Left cardiac atrium (tissue), 4 donors: ENCODE measurements at places on chromosomes 4 and X.

DNA sequence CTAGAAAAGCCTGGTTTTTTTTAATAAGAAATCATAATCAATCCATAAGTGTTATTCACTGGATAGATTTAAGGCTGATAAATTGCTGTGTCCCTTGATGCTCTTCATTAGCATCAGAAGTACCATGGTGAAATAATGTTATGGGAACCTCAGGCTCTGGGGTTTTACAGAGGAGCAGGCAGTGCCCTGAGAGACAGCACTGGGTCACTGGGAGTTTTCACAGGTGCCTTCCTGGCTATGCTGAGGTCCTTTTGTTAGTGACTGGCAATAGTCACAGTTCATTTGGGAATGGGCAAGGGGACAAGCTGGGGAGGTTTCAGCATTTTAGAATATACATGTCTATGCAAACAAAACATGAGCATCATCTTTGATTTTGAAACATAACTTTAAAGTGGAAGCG, 38.6 kb downstream of the ANK2 start:
- DNase-seq = no peak

DNA sequence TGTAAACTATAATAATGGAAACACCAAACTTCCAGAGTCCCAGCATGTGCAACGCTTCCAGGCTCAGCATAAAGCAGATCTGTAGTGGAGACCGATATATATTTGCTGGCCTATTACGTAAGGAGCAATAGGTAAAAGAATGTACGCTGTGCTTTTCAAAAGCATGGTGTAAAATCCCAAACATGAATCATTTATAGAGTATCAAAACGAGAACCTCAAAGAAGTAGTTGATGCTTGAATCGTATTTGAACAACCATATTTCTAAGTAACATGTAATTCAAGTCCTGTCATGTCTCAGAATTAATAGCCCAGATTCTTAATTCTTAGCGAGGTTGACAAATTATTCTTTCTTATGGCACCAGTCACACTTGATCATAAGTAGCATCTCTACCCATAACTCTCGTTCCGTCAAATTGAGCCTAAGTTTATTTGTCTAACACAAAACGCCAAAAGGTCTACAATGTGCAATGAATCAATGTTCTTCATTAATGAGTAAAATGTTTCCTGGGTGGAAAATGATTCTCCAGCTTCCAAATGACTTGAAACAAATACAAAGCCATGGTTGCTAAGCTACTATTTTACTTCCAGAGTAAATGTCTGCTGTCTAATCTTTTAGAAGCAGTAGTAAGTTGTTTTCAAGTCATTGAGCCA, 811.5 kb upstream of the FRG1 start:
- DNase-seq = no peak

- DNase-seq = no peak
Measured at GRCh38 chrX:13903405-13903804, 86.5 kb upstream of the GPM6B start.

- no peak for DNase-seq
Measured at GRCh38 chr4:165905405-165906027, 32.5 kb downstream of the TLL1 start.

DNA sequence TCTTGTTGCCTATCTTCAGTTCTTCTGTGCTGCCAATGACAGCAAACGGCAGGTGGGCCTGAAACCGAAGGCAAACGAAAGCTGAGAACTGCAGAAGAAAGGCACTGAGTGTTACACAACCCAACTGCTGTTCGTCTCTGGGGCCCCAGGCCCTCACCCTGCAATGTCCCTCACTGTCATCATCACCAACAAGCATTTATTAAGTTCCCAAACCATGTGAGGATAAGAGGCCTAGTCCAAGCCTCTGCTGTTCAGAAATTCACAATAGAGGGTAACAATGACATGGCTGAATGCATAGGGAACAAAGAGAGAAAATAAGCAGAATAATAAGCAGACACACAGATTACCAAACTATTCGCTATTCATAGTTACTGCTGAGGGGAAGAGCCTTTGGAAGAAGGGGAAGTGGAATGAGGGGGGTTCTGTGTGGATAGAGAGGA, 34.5 kb upstream of the NKRF start:
- no peak for DNase-seq

- no peak for DNase-seq
Measured at GRCh38 chrX:115138040-115138439, 51.2 kb upstream of the RBMXL3 start.

DNA sequence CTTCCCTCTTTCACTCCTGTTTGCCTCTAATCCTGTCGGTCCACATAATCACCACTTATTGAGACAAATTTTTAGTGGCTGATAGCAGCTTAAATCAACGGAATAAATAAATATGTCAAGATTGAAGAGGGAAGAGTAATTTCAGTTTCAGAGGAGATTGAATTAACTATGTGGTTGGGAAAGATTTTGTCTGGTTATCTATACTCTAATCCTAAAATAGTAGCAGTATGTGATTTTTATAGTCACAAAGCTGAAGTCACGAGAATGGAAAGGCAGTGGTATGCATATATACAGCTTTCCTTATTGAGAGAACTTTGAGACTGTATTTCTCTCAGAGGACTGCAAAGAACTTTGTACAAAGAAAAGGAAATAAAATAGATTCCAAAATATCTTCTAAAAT, 493.3 kb downstream of the FAT4 start:
- no peak for DNase-seq

DNA sequence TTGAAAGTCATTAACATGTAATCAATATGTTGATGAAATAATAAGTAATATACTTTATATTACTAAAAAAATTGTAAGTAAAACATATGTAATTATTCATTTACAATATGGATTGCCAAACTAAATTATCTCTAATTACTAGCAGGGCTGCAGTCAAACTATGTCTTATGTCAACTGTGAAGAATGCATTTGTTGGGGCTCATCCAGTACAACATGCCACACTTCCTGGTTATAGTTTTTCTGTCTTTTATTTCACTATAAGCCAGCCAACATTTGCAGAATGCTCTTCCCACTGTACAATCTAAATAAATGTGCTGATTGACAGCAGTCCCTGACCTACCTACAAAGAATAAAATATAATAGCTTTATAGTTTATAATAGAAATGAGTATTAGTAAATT, 975.4 kb upstream of the NDST4 start:
- no peak for DNase-seq

GRCh38 chr4:128831531-128832242, 22.2 kb downstream of the JADE1 start:
- DNase-seq = no peak

GRCh38 chr4:18033111-18034085, 11.8 kb upstream of the LCORL start:
- no peak for DNase-seq

DNA sequence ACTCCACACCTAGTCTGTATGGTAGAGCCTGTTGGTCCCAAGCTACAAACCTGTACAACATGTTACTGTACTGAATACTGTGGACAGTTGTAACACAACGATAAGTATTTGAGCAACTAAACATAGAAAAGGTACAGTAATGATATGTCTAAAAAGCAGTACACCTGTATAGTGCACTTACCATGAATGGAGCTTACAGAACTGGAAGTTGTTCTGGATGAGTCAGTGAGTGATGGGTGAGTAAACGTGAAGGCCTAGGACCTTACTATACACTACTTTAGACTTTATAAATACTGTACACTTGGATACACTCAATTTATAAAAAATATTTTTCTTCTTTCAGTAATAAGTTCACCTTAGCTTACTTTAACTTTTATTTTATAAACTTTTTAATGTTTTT, 104.0 kb downstream of the TMA16 start:
- no peak for DNase-seq

- DNase-seq = no peak
Measured at GRCh38 chr4:122583906-122584305, 37.0 kb downstream of the IL21 start.

DNA sequence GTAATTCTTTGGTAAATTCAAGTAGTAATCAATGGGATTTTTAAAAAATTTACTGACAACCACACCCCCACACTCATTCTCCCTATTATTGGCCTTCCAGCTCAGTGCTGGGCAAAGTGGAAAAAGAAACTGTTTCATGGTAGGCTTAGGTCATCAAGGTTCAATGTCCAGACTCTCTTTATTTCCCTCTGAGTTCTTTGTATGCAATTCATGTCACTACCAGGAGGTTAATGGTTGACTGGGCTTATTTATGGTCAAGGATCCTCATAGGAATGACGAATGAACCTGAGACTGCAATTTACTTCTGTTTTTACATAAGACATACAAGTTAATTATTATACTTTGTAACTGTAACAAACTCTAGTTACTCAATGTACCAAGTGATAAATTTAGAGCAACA, 403.2 kb downstream of the KLHL13 start:
- DNase-seq = no peak

GRCh38 chrX:12496343-12496742, 294.9 kb upstream of the PRPS2 start:
- no peak for DNase-seq

DNA sequence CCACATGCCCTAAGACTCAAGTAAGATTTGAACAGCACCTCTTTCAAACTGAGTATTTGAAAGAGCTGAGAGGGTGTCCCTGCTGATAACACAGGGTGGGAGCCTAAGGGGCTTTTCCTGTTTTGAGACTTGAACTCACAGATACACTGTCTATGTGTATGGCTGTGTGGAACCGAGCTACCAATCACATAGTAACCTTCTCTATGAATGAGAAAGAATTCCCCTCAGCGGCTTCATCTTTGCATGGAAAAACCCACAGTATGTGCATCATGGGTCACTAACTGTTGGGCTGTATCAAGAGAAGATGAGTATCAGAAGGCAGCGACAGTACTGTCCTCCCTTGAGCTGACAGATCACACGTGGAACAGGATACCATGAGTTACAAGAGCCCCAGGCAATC, 336.3 kb downstream of the AFF2 start:
- DNase-seq = no peak

GRCh38 chrX:79161655-79162054, 17.2 kb downstream of the GPR174 start:
- DNase-seq = no peak

- no peak for DNase-seq
Measured at GRCh38 chr4:162661913-162662312, 498.1 kb upstream of the FSTL5 start.

DNA sequence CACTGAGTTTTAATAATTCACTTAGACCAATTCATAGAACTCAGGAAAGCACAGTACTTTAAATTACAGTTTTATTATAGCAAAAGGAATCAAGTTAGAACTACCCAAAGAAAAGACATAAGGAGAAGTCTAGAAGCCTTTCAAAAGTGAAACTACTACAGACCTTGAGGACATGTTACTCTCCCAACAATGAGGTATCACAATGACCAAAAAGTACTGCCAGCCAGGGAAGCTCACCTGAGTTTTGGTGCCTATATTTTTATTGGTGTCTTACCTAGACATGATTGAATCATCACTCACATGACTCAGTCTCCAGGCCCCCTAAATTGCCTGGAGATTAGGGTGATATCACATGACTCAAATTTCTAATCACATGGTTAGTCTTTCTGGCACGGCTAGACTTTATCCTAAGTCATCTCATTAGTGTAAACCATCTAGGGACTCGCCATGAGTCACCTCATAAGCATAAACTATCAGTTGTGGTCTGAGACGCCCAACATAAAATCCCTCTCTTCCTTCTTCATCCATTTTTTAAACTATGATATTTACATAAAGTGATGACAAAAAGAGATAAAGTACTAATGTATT, 372.3 kb downstream of the TMA16 start:
- DNase-seq = no peak

- DNase-seq = no peak
Measured at GRCh38 chrX:12308420-12308819, 170.1 kb downstream of the FRMPD4 start.

DNA sequence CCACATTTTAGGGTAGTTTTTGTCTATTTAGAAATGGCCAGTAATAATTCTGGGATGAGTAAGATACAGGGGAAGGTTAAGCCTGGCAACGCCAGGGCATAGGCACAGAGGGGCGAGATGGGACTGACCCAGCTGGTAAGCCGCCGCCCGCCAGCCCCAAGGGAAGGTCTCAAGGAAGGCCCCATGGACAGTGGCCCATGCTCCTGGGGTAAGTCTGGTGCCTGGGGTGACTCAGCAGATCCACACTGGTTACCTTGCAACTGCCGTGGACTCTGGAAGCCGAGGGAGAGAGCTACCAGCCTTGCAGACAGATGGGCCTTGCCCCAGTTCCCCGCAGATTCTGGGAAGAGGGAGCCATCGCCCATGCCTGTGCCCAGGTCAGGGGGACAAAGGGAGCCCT, 179.4 kb downstream of the AFAP1 start:
- DNase-seq = peak; percentile 7

DNA sequence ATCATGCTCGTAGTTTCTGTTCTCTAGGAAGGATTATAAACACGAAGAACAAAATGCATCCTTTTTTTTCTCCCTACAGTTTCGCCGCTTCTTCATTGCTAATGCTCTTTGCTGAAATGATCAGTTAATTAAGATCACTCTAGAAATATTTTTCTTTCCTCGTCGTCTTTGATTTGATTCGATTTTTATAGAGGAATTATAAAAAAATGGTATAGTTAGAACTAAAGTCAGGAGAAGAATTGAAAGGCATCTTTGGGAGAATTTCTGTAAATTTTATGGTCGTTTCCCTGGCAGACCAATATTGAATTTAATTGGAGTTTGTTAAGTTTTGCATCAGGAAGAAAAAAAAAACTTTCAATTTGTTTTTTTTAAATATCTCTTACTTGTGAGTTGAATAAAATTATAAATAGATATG, 1.1 kb upstream of the NKX3-2 start:
- no peak for DNase-seq

- DNase-seq = no peak
Measured at GRCh38 chrX:133985967-133986683, 731 bp upstream of the GPC3 start.

GRCh38 chr4:123418351-123418931, 21.8 kb downstream of the SPRY1 start:
- no peak for DNase-seq

GRCh38 chr4:16710198-16710597, 188.2 kb downstream of the LDB2 start:
- no peak for DNase-seq

- no peak for DNase-seq
Measured at GRCh38 chr4:15525080-15525479, 55.4 kb downstream of the CC2D2A start.

GRCh38 chr4:40234519-40235039, 37.7 kb downstream of the RHOH start:
- no peak for DNase-seq

GRCh38 chr4:153541456-153542096, 75.4 kb downstream of the TMEM131L start:
- no peak for DNase-seq

DNA sequence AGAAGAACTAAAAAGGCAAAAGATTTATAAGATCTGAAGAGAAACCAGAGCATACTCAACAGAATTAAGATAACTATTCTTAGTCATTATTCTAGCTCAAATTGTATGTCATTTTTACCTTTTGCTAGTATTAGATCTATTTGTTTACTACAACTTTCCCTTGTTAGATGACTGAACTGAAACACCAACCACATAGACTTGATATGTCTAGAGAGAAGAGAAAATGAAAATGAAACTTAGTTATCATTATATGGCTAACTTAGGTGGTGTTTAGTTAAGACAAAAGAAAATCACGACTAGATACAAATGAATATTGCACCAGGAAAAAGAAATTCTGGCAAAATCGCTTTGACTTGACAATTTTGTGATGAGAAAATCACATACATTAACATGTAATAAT, 690.8 kb downstream of the PCDH18 start:
- DNase-seq = no peak

GRCh38 chrX:13198056-13198761, 121.6 kb downstream of the ATXN3L start:
- no peak for DNase-seq
